ENCODE measurements at places on chromosomes 2 and 18.

- no peak for DNase-seq
Measured at GRCh38 chr18:5521000-5521399, 22.8 kb downstream of the EPB41L3 start.

- no peak for DNase-seq
Measured at GRCh38 chr2:109256921-109257320, 127.9 kb downstream of the SH3RF3 start.

- no peak for DNase-seq
Measured at GRCh38 chr18:22399949-22400348, 17.8 kb downstream of the CTAGE1 start.

DNA sequence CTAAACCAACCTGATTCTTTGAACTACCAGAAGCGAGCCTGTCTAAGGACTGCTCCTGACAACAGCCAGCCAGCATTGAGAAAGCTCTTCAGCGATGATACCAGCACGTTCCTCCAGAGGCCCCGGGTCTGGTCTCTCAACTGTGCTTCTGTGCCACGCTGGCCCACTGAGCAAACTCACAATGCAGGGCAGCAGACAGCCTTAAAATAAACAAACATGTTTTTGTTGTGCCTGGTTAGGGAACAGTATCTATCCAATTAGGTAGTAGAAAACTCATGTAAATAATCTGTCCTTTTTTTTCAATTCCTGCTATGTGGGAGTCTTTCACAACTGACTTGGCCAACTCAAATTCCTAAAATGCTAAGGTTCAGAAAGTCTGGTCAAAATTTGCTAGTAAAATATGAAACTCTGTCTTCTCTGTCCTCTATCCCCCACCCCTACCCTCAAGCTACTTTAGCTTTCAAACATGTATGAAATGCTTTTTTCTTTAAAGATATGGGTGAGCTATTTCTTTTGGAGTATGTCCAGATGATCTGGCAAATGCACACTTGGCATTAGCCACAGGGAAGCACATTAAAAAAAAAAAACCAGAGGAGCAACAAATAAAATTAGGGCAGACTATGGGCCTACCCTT, 21.4 kb upstream of the EML4 start:
- DNase-seq: no peak

- no peak for DNase-seq
Measured at GRCh38 chr2:10883801-10884478, 27.8 kb upstream of the KCNF1 start.

DNA sequence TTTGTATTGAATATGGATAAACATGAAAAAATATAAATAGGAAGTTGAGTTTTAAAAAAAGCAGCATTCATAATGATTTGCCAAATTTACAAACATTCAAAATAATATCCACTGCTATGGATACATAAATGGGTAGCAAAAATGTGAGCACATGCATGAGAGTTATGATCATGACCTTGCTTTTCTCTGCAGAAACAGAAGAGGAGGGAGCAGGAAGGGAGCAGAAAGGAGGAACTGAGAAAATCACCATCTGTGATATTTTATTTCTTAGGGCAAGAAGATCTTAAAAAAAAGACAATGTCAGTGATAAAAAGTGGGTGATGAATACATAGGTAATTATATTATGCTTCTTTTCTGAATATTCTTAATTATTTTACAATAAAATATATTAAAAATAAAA, 17.7 kb upstream of the CCDC93 start:
- no peak for DNase-seq

DNA sequence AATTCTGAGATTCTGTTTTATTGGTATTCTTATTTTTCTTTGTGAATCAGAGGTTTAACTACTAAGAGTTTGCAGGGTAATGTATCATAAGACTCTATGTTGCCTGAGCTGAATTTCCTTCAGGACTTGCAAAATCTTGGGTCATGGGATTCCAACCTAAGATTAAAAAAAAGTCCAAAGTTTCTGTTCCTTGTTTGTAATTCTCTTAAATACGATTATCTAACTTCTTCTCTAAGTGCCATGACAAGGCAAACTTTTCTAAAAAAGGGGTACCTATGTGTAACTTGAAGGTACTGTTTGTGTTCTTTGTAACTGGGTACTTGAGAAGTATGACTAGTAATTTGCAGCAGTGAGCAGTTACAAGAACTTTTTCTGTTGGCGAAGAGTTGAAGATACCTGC, 181.3 kb upstream of the ZEB2 start:
- DNase-seq: no peak

DNA sequence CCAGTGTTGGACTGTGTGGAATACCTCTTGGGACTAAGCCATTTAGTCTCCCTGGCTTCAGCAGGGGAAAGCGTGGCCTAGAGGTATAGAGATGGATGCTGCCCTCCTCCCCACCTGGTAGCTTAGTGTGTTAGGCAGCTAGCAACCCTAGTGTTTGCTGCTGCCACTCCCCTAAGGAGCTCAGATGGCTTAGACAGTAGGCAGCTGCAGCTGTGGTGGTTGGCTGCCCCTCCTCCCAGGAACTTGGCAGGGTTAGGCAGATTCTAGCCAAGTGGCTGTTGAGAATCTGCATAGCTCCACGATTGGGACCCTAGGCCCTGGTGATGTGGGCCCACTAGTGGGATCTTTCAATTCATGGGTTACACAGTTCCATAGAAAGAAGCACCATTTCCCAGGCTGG, 550.4 kb upstream of the CHAC2 start:
- no peak for DNase-seq

DNA sequence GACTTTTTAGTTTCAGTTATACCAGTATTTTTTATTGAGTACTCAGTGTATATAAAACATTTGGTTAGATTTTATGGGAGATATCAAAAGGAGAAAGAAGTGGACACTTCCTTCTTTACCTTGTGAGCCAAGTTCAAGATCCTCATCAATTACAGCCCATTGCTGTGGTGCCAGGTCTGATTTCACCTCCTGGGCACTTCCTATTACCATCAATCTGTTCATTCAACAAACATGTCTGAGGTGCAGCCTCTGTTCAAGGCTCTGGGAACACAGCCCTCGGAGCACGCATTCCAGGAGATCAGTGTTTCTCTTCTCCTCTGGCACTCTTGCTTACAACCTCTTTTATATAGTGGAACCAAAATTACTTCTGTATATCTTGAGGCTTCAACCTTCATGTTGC, 171.4 kb upstream of the ALPP start:
- no peak for DNase-seq

- DNase-seq: peak; percentile 80
Measured at GRCh38 chr18:38940863-38941531, 1375.4 kb upstream of the CELF4 start.

DNA sequence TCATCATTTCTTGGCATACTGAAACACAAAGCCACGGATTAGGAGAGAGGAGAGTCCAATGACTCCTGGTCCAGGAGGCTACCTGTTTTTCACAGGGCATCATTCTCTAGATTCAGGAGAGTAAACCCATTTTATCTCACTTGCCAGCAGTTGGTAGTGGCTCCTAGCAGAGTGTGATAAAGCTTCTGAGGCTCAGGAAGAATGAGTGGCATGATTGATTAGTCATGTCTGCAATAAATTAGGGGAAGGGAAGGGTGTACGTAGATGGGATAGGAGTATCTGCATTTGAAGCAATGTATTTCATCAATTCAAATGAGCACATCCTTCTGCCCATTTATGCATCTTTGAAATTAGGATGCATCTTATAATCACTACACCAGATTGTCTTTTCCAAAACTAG, 31.1 kb upstream of the PNO1 start:
- no peak for DNase-seq

- no peak for DNase-seq
Measured at GRCh38 chr2:16032282-16033031, 92.1 kb downstream of the MYCN start.

DNA sequence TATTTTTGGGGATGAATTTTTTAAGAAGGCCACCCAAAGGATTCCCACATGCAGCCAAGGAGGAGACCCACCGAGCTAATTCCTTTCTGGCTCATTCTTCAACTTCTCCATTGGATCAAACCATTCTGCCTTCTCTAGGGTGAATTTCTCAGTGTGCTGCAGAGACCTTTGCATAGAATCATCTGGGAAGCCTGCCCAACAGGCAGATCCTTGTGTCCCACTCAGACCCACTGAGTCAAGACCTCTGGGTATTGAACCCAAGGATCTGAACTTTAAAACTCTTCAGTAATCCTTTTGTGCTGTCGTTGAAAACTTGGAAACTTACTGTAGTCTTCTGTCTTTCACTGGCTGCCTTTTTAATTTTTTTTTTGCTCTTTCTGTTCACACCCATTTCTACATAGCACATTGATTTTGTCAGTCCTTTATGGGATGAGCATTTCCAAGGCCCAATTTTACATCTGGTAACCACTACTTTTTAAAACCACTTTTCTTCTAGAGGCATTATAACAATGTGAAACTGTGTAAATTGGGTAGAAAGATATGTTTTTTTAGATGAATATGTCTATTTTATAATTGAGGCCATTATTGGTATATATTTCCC, 120.2 kb downstream of the TSN start:
- no peak for DNase-seq

DNA sequence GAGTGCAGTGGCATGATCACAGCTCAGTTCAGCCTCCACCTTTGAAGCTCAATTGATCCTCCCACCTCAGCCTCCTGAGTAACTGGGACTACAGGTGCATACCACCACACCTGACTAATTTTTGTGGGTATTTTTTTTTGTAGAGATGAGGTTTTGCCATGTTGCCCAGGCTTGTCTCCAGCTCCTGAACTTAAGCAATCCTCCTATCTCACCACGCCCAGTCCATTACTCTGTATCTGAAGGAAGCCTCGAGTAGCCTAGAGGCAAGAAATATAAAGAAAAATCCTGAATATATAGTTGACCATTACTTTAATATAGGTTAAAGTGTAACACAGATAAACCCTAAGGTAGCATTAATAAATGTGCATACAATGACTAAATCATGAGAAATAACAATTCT, 686.8 kb upstream of the PIK3C3 start:
- no peak for DNase-seq

DNA sequence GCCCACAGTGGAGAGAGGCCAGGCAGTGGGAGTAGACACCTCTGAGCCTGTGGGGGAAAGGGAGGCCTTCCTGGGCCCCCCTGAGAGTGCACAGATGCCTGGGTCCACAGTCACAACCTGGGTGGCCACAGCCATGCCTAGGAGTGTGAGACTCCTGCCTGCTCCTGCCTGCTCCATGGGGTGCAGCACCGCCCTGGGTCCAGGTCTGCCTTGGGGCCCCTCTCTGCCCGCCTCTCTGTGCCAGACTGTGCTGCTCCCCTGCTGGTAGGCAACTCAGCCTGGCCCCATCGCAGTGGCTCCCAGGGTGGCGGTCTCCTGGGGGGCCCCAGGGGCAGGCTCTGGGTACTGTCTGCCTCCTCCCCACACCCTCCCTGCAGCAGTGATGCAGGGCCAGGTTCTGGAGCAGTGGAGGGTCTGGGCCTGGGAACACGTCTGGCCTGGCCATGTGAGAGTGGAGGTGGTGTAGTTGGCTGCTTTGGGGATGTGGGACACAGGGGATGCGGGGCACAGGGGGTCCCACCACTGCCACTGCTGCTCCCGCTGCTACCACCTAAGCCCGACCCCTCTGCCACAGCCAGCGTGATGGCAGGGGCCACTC, 60.1 kb upstream of the DLX2 start:
- DNase-seq: no peak

GRCh38 chr2:11977766-11978524, 231.5 kb downstream of the LPIN1 start:
- DNase-seq: no peak
